ENCODE measurements at places on chromosomes 1 and 21.

DNA sequence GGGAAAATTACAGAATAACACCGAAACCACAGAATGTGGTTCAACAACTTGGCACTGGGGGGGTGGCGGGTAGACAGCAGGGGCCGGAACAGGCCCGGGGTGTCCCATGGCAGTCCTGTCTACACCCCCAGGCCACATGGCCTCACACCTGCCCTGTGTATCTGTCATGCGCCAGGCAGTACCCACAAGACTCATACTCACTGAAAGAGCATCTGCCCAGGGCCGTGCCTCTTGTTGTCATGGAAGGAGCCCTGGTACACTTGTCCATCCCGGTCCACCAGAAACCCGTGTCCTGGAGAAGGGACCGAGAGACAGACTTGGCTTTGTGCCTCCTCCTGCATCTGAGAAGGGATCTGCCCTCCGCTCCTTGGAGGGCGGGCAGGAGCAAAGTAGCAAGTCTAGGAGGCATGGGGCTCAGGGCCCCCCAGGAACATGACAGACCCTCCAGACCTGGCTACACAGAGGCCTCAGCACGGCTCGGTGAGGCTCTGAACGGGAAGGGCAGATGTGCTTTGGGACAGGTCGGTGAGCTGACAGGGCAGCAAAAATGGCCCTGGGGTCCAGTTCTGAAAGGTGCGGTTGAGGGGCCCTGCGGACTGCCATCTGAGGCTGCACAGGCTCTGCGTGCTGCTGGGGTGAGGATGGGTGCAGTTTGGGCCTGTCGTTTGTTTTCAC lies 5.6 kb downstream of the MORN1 start:
- DNase-seq, result no peak

DNA sequence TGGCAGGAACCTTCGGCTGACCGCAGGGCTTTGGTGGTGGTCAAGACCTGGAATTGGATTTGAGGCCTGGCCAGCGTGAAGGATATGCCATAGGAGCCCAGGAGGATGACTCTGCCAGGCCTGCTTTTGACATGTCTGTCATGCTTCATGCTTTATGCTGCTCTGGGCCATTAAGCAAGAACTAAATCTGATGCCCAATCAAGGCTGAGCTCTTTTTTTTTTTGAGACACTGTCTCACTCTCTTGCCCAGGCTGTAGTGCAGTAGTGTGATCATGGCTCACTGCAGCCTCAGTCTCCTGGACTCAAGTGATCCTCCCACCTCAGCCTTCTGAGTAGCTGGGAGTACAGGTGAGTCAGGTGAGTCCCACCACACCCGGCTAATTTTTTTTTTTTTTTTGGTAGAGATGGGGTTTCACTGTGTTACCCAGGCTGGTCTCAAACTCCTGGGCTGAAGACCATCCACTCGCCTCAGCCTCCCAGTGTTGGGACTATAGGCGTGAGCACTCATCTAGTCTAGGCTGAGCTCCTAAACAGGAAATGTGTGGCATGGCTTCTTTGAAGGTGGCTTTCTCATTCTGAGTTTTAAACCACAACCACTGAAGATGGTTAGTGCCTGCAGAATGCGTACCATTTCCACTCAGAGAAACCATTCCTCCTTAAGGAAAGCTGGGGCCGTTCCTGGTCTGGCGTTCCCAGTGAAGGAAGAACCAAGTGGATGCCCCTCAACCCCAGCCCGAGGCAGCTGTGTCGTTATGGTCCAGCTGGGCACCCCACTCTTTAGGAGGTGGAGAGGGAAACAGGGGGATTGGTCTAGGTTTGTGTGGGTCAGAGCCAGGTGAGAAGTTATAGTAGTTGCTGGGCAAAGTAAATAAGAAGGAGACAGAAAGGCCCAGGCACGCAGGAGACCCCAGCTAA lies 34.2 kb upstream of the ATP5PO start:
- DNase-seq, result no peak

DNA sequence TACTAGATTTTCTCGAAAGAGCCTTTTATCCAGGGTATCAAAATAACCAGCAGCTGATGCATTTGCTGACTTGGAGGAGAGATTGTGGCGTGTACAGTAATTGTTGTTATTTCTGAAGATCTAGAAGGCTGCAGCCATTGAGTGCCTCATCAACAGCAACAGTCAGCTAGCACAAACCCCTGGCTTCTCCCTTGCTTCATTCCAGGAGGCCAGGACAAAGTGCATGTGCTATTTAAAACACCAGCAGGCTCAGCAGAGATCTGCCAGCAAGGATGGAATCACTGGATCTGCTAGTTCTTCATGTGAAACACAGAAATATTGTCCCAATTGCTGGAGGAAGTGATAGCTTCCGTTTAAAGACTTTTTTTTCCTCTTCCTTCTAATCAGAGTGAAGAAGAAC lies 2.8 kb upstream of the NGF start:
- no peak for DNase-seq

- no peak for DNase-seq
Measured at GRCh38 chr21:15031790-15032357, 32.9 kb downstream of the NRIP1 start.

- DNase-seq, result no peak
Measured at GRCh38 chr1:202642619-202643291, 67.5 kb downstream of the SYT2 start.

DNA sequence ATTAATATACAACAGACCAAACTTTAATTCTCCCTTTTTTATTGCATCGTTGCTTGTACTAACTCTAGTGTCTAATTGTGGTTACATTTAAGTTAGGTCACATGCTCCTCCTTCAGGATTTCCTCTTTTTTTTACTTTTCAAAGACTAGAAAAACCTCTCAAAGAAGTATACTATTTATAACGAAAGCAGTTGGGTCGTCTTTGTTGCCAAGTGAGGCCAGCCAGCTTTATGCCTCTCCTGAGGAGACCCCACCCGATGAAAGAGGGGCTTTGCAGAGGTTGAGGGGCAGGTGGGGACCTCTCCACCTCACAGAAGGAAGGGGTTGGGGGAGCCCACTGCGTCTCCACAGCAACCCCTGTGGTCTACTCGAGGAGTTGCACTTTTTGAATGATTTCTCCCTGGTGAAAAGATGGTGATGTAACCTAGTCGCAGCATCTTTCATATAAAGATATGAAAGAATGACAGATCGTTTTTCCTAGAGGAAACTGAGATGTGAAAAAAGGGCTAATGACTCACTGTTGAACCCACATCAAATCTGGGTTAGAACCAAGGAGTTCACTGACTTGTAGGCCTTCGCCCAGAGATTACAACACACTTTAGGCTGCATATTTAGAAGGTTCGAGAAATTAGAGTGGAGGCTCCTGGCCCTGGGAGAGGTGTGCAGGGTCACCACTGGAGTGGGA lies 6.4 kb downstream of the TGFB2 start:
- no peak for DNase-seq

DNA sequence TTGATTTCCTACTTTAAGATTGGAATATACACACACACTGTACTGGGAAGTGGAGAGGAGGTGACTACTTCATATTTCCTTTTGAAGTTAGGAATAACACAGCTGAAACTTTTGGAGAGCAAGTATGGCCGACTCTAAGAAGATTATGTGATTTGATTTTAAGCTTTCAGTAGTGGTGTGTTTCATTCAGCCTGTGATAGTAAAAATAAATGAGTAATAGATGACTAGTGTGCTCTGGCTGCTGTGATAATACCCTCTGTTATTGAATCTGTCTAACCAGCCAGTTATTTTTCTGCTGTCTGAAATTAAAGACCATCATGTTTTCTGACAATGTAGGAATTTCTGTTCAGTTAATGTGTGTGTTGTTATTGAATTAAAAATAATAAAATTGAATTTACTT lies 48.3 kb downstream of the CTTNBP2NL start:
- DNase-seq, result no peak

DNA sequence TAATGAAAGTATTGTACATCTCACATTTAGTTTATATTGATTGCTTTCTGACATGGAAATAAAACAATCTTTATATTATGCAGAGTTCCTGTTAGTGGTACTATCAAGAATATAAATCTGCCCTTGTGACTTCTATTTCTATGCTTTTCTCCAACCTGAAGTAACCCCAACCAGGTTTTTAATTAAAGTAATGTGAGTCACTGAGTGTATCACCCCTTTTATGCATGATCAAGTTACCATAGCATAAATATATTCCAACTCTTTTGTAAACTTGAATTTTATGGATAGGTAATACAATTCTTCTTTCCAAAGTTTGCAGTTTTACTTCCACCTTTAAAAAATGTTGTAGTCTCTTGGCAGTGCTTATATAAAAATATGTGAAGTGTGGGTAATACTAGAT lies 532.3 kb downstream of the USP25 start:
- no peak for DNase-seq

- no peak for DNase-seq
Measured at GRCh38 chr1:161763522-161764098, 2.5 kb upstream of the ATF6 start.

DNA sequence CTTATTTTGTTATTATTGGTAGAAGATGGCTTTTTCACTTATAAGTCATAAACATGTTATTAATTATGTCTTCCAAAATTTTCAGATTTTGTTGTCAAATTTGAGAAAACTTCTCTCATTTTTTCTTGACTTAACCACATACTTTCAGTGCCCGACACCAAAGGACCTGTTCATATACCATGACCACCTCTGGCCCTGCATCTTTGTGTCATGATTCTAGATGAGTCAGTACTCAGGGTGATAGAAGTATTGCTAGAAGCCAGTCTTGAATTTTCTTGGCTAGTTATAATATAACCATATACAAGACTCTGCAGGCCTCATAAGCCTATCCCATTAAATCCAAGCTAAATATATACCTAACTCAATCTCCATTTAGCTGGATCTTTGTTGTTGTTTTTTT lies 35.4 kb upstream of the DPH5 start:
- no peak for DNase-seq

- DNase-seq, result no peak
Measured at GRCh38 chr1:153679337-153680119, 1.0 kb downstream of the NPR1 start.

DNA sequence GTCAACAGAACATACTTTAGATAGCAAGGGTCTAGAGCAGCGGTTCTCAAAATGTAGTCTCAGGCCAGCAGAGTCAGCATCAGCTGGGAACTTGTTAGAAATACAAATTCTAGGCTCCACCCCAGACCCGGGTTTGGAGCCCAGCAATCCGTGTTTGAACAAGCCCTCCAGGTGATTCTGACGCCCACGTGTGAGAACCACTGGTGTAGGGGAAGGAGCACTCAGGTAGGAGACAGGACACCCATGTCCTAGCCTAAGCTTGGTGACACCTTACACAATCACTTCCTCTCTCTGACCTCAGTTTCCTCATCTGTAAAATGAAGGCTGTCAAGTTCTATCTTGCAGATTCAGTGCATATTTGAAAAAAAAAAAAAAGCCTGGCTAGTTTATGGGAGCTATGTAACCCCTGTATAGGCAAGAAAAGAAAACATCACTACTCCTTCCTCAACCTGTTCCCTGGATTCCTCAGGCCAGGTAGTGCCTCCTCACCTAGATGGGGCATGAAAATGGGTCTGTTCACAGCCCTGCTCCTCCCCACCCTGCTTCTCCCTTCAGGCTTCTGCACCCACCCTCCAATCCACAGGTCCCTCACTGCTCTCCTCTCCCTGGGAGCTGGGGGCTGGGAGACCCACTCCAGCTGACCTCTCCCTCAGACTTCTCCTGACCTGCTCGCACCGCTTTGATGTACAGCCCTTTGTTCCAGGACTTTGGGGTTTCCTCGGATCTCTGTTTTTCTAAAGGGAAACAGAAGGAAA lies 7.1 kb upstream of the PHLDA3 start:
- no peak for DNase-seq

- no peak for DNase-seq
Measured at GRCh38 chr1:4594286-4594991, 60.0 kb upstream of the AJAP1 start.

DNA sequence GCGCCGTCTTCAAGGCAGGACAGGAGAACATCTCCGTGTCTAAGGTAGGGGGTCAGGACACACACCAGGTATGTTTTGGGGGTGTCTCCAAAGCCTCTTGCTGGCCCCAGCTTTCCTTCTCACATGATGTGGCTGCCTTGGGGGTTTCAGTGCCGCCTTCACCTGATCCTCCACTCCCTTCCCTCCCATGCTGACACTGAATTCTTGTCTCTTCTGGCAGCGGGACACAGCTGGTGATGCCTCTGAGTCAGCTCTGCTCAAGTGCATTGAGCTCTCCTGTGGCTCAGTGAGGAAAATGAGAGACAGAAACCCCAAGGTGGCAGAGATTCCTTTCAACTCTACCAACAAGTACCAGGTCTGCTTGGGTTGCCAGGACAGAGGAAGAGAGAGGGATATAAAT lies 13.5 kb downstream of the ATP1A2 start:
- no peak for DNase-seq

DNA sequence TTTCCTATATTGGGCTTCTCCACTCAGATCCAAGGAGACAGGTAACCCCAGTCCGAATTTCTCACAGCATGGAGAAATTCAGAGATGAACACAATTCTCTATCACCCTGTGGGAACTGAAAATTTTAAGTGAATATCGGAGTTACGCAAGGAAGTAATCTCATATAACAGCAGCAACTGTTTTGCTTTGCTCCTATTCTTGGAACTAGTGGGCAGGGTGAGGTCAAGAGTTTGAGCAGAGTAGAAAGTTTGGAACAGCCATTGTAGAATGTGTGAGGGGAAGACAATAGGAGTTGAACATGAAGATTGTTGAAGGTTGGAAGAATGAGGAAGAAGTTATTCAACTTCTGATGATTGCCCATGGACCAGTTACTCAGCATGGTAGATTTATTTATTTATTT lies 24.3 kb upstream of the SLC35D1 start:
- DNase-seq, result no peak

DNA sequence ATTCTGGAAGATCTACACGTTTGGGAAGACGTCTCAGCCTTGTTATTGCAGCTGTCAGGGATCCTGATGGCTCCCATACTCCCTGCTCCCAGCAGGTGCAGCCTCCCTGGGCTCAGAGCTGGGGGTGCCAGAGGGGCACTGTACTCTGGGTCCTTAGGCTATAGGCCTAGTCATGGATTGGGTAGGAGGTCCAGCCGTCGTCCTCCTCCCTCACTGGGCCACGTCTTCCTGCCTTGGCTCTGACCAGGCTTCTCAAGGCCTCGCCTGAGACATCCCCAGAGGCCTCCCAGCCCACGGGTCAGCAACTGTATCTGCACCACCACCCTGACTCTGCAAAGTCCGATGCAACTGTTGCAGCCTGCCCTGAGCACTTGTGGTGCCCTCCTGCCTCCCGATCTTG lies 18.2 kb downstream of the MYOM3 start:
- DNase-seq, result no peak

DNA sequence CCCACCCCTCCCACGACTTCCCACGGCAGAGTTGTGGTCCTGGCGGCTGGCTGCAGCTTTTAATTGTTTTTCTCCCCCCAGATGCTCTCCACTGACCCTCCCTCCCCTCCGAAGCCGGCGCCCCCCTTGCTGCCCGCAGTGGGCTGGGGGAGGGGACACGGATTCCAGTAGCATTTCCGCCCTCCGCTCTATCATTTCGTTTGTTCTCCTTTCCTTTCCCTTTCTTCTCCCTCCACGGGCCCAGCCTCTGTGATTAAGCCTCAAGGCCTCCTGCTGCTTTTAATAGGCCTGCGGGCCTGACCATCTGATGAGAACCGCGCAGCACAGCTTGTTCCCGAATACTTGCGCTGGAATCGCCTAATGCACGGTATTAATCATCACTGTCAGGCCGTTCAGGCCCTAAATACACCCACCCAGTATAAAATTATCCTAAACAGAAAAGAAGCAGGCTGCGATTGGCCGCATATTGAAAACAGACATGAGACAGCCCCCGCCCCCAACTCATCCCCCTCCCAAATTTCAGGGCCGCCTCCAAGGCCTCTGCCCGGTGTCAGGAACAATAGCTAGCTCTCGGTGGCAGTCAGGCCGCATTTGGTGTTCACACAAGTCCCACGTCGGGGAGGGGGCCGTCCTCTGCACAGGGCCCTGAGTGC lies 102.0 kb upstream of the ARHGEF16 start:
- DNase-seq, result no peak

- no peak for DNase-seq
Measured at GRCh38 chr1:172609528-172609927, 49.4 kb upstream of the FASLG start.

- no peak for DNase-seq
Measured at GRCh38 chr1:190679454-190679853, 201.8 kb upstream of the BRINP3 start.
